ENCODE measurements at places on chromosomes 4 and X.
A peak's percentile ranks its signal among the peaks of the same experiment; 100 is the strongest.

DNA sequence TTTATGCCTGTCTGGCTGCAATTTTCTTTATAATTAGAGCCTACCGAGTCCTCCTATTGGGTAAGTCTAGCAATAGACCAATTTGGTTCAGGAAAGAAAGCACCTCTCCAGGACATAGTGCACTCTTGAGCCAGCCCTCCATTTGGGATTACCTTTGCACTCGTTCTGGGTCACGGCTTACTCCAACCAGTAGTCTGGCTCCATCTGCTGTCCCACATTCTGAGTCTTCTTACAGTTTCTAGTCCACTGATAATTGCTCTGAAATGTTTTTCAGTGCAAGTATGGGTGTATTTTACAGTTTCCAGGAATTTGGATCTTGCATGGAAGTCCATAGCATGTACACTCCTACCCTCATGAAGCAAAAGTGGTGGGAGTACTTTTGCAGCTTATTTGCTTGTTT lies 34.8 kb upstream of the USP51 start:
- DNase-seq: no peak

GRCh38 chr4:90357117-90357710 lies 230.0 kb downstream of the CCSER1 start:
- peak; percentile 65 for DNase-seq

GRCh38 chr4:141560056-141560455 lies 76.3 kb upstream of the IL15 start:
- no peak for DNase-seq

- no peak for DNase-seq
Measured at GRCh38 chr4:8600686-8601085, 8.1 kb downstream of the CPZ start.

- DNase-seq: no peak
Measured at GRCh38 chr4:56129431-56129861, 180.7 kb downstream of the CEP135 start.

DNA sequence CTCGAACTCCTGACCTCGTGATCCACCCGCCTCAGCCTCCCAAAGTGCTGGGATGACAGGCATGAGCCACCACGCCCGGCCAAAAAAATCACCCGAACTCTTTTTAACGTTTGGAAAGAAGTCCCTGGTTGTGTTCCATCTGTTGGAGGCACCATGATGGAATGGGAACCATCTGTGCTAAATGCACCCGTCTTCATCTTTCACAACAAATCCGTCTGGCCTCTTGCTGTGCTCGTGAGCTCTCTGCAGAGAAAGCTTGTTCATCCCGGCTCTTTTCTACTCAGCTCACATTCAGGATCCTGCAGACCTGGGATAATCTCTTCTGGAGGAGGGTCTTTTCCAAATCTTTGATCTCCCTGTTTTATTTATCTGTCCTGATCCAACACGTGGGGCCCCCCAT lies 188.8 kb downstream of the CRLF2 start:
- DNase-seq: no peak

Data from SK-N-MC (cell line).